Jurkat, Clone E6-1 (cell line): ENCODE measurements at places on chromosomes 3 and 15.

- peak; percentile 20 for DNase-seq
Observed at GRCh38 chr3:195522254-195523023, 20.7 kb downstream of the PPP1R2 start.

DNA sequence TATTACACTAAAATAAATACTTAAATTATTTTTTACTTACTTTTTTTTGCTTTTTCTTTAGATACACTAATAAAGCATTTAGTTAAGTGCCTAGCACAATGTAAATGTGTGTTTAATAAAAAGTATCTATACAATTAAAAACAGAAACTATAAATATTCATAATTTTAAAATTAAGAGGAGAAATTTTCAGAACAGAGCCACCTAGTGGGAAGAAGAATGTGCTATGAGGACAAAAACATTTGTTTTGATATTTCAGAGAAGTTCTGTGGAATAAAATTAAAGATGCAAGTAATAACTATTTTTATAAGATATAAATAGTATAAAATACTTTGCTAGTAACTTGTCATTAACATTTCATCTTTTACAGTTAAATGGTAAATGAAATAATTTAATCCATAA is 33.6 kb upstream of the PLSCR5 start:
- DNase-seq, result no peak

DNA sequence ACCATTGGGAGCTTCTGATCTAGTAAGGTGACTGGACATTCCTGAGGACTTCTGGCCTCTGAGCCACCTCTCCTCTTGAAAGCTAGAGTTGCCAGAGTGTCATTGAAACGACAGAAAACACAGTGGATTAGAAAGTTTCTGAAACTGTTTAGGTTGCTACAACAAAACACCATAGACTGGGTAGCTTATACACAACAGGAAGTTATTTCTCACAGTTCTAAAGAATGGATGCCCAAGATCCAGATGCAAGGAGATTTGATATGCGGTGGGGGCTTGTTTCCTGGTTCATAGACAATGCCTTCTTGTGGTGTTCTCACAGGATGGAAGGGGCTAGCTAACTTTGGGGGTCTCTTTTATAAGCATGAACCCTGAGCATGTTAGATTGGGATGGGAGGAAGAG is 43.3 kb upstream of the ZNF385D start:
- DNase-seq, result peak; percentile 9

DNA sequence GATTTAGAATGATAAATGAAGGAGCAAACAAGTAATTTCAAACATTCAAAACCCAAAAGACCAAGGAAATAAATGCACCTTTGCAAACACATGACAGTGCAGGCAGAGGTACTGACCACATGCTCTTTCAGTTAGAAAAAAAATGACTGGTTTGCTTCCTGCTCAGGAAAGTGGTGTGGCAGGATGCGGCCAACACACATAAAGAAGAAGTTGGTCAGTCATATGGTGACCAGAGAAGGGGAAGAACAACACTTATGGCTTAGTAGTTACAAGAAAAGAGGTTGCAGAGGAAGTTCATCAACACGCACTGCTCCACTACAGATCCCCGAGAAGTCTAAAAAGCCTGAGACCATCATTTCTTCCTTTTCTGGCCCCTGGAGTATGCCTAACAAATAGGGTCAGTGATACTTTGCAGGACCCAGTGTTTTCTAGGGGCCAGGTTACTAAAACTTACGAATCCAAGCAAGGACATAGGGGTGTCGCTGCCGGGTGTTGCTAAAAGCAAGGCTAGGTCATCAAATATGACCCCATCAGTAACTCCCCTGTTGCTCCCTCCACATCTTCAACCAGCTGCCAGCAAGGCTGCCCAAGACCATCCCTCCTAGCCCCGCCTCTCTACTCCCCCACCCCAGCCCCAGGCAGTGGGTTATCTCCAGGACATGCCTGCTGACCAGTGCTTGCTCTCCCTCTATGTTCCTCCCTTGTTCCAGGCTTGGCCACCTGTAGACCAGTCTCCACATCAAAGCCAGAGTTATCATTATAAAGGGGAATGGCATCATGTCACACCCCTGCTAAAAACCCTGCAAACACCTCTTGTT is 11.2 kb downstream of the ATP8B4 start:
- no peak for DNase-seq

- DNase-seq, result no peak
Observed at GRCh38 chr3:173013219-173013832, 127.7 kb downstream of the SPATA16 start.

DNA sequence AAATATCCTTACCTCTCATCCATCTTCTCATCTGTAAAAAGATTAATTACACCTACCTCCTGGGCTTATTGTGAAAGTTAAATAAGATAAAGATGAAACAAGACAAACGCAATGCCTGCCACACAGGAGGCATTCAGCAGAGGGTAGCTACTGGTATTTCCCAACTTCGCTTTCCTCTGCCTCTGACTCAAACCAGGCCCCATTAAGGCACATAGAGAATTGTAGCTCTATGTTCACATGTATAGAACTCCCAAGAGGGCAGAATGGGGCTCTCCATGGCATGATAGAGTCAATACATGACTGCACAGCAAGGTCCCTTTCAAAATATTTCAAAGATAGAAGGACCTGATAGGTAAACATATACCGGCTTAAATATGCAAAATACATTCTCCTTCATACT is 1.4 kb downstream of the LYSMD2 start:
- no peak for DNase-seq

DNA sequence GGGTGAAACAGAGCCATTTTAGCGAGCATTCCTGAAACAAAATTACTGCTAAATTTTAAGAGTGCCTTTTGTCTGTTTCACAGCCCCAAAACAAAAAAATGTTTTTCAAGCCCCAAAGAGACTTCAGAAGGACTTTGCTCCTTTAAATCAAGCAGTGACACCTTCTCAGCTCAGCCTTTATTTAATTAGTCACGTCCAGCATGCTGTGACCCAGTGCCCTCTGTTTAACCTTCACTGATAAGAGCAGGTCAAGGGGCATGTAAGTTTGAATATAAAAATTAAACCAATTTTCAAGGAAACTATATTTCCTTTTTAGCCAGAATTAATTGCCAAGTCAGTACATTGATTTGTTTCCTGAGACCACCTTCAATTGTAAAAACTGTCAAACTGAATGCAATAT is 40.6 kb downstream of the ISL2 start:
- no peak for DNase-seq

GRCh38 chr15:38521316-38521715 is 43.3 kb downstream of the RASGRP1 start:
- no peak for DNase-seq

DNA sequence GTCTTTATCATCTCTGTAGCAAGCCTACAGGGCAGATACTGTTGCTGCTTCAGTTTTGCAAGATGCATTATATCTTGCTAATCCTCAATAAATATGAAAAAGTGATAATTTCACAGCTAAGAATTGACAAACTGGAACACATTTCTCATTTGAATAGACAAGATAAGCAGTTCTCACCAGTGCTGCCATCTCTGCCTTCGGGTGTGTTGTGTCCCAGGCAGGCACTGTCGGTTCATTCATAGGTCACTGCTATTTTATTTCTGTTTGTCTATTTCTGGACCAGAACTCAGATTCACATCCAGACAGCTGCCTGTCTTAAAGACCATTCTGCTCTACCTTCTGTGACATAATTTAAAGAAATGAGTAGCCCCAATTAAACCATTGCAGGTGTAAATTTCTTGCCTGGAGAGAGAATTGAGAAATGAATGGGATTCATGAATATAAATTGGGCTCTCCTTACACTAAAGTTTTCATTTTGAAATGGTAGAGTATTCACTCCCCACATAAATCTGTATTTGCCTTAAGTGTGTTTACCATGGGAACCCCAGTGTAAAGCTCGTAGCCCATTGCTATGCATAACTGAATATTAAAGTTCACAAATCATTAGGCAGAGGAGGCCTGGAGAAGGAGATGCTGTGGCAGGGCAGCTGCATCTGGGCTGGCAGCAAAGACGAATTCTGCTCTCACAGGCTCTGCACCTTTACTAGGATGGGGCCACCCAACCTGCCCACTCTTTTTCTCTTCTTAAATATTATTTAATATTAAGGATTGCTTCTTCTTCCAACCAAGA is 149.9 kb downstream of the ARPP21 start:
- DNase-seq, result no peak

- DNase-seq, result no peak
Observed at GRCh38 chr15:76342058-76342381, 5.4 kb downstream of the ISL2 start.

GRCh38 chr3:106341087-106341486 is 472.3 kb upstream of the CBLB start:
- DNase-seq, result no peak

DNA sequence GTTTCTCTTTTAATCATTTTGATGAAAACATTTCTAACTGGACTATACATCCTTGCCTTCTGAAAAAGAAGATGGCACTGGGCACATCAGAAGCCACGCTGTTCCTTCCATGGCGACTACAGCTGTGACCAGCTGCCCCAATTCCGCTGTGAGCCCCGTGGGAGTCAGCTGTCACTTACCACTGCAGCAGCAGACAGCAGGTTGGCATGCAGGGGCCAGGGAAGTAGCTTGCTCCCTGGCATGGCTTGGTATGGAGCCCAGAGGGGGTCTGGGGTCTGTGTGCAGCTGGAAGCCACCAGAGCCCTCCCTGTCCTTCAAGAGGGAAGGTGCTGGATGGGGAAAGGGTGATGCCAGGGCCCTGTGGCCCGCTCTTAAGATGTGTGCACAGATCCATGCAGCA is 4.5 kb upstream of the ZXDC start:
- DNase-seq, result no peak

GRCh38 chr3:107894998-107895397 is 195.8 kb downstream of the CD47 start:
- DNase-seq, result no peak

DNA sequence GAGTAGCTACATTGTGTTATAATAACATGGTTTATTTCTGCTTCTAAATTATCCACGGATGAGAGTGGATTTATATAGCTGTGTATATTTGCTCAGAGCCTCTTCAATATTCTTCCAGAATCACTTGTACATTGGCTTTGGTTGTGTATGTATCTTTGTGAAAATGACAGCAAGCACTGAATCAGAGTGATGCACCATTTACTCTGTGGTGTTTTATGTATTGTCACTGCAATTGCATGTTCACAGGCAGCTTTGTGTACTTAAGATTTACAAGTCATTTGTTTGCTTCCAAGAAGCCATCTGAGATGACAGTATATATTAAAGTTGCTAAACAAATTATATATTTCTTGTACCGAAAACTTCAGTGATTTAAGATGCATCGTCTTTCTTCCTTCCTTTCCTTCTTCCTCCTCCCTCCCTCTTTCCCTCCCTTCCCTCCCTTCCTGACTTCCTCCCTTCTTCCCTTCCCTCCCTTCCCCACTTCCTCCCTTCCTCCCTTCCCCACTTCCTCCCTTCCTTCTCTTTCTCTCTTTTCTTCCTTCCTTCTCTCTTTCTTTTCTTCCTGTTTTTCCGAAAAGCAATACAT is 362.3 kb upstream of the GOLIM4 start:
- DNase-seq, result no peak

DNA sequence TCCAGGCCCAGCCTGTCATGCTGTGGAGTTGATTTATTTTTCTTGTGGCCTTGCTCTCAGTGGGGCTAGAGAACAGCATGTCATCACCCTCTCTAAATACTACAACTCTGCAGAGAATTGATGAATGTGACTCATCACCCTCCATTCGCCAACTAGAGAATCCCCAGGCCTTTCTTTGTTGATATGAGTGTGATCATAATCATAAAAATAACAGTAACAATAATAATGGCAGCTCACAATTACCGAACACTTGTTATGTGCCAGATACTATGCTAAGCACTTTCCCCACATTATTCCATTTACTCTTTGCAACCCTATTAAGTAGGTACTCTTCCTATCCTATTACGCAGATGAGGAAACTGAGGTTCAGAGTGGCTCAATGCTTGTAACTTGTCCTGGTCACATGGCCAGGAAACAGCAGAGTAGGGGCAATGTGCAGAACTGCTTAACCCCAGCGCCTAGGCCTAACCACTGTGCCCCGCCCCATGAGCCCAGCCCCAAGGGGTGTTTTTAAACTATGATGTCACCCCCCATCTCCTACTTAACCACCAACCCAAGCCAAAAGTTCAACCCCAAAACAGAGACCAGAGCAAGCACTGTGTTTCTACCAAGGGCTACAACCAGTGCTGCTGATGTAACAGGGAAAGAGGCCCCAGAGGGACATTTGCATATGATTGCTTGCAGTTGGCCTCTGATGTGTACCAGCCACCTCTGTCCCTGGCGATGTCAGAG is 104.5 kb downstream of the ADCY5 start:
- DNase-seq, result peak; percentile 11

- no peak for DNase-seq
Observed at GRCh38 chr3:38579141-38579540, 70.3 kb downstream of the SCN5A start.

- DNase-seq, result no peak
Observed at GRCh38 chr3:46395766-46396530, 10.9 kb downstream of the CCR5AS start.

DNA sequence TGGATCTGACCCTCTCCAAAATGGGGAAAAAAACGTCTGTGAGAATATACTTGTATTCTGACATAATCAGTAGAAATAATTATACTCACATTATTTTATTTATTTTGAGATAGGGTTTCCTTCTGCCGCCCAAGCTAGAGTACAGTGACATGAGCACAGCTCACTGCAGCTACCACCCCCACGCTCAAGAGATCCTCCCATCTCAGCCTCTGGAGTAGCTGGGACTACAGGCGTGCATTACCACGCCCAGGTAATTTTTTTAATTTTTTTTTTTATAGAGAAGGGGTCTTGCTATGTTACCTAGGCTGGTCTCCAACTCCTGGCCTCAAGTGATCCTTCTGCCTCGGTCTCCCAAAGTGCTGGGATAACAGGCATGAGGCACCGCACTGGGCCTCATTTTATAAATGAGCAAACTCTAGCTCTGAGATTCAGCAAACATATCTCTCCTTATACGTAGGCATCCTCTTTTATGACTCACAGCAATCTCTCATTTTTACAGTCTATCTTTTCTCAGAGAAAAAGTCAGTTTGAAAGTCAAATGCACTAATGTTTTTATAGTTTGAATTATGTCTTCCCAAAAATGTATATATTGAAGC is 989 bp upstream of the VGLL3 start:
- no peak for DNase-seq

- no peak for DNase-seq
Observed at GRCh38 chr15:77168141-77168540, 97.2 kb upstream of the TSPAN3 start.
